ENCODE measurements at places on chromosomes 7 and 10.
A peak's percentile ranks its signal among the peaks of the same experiment; 100 is the strongest.

DNA sequence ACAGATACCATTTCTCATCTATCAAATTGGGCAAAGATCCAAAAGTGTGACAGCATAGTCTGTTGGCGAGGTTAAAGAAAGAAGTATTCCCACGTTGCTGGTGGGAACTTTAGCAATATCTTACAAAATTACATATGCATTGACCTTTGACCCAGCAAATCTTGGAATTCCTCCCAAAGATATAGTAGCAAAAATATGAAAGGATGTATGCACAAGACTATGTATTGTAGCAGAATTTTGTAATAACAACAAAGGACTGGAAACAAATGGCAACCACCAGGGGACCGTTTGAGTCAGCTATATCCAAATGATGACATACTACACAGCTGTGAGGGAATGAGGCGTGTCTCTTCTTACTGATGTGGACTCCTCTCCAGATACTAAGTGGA is 50.2 kb downstream of the KCNH2 start:
- no peak for DNase-seq

GRCh38 chr7:129652914-129653313 is 41.4 kb downstream of the NRF1 start:
- no peak for DNase-seq

DNA sequence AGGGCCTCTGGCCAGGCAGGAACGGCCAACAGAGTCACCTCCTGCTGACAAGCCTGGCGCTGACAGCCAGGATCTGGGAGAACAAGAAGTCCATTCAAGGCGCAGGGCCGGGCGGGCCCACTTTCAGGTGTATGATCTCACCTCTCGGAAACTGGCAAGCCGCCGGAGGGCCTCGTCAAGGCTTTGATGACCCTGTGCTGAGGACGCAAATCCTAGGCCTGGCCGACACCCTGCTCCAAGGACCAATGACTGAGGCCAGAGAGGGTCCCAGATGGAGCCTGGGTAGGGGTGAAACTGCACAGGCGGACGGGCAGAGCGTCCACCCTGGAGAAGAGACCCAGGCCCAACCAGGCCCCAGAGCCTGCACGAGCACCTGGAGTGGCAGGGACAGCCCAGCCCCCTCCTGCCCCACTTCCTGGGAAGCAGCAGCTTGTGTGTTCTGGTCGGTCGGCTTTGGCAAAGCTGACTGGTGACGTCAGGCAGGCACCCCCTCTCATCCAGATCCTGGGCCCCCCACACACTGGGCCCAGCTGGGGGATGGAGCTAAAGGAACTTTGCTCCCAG is 30.6 kb downstream of the MYL10 start:
- no peak for DNase-seq

DNA sequence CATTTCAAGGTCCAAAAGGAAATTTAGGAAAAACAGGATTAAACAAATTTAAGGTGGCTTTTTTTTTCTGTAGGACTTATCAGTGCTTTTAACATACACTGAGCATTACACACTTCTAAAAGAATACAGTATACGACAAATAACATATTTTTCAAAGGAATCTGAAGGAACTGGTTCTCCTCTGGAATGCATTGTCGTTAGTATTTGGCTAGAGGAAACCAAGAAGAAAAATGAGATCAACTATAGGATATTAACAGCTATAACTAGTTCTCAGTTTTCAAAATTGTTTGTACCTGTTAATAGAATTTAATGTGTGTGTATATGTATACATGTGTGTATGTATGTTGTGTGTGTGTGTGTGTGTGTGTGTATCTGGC is 50.1 kb upstream of the ADAM12 start:
- no peak for DNase-seq

DNA sequence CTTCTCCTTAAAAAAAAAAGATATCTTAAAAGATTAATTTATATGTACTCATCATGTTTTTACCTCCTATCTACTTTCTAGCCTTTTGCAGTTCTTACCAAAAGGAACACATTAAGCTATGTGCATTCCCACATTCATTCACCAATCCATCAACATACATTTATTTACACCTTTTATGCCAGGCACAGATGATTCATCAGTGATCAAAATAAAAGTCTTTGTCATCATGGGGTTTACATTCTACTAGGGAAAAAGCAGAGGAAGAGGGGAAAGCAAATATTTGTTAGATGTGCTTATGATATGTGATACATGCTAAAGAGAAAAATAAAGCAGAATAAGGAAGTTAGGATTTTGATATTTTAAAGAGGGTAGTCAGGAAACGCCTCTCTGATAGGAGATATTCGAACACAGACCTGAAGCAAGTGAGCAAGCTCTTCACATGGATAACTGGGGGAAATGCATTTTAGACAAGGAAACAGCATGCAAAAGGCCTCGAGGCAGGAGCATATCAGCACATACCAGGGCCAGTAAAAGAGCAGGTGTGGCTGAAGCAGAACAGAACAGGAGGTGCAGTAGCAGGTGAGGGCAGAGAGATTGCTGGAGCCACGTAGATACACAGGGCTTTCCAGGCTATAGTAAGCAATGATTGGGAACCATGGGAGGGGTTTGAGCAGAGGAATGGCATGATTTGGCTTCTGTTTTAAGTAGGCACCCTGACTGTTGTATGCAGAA is 67.4 kb downstream of the REEP3 start:
- DNase-seq = no peak

- DNase-seq = no peak
These were observed 639.3 kb upstream of the GALNT17 start for GRCh38 chr7:70492625-70493024.

- no peak for DNase-seq
These were observed 15.5 kb downstream of the CYP2C19 start for GRCh38 chr10:94777886-94778458.

- no peak for DNase-seq
These were observed 316.6 kb downstream of the KCNMA1 start for GRCh38 chr10:77320971-77321471.

GRCh38 chr7:117088623-117089194 is 135.4 kb downstream of the ST7 start:
- no peak for DNase-seq

GRCh38 chr10:78806681-78807221 is 262.0 kb upstream of the ZMIZ1 start:
- DNase-seq = no peak

GRCh38 chr10:101452593-101452992 is 98.6 kb downstream of the BTRC start:
- DNase-seq = no peak

DNA sequence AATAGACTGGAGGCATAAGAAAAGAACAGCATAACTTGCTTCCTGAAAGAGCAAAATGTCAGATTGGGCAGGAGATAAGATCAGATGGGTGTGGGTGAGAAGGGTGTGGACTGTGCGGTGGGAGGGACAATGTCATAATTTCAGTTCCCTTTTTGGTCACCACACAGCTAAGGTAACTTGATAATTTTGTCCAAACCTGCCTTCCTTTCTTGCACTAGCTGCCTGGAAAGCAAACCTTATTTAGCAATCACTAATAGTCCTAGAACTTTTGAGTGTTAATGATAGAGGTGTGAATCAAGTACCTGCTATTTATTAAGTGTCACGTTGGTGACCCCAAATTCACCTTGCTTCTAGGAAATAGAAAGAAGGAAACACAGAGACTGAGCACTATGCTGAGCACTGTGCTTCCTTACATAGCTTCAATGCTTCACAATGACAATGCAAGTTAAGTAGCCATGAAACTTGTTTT is 72.4 kb upstream of the SP4 start:
- no peak for DNase-seq

DNA sequence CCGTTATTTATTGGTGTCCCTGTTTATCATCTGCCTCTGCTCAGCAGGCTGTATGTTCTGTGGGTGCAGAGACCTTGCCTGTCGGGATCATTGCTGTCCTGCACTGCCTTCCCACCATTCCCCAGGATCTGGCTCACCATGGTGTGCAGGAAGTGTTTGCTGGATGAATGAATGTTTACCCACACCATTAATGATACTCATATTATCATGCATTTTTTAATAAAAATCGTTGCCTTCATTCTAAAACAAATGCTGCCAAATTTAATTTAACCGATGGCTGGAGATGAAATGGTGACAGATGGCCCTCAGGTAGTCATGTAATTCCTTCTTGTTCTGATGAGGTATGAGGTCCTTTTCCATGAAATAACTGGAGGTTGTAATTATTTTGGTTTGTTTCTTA is 22.5 kb downstream of the PLPP4 start:
- DNase-seq = no peak

GRCh38 chr10:51867956-51868355 is 168.6 kb upstream of the CSTF2T start:
- peak; percentile 20 for DNase-seq

DNA sequence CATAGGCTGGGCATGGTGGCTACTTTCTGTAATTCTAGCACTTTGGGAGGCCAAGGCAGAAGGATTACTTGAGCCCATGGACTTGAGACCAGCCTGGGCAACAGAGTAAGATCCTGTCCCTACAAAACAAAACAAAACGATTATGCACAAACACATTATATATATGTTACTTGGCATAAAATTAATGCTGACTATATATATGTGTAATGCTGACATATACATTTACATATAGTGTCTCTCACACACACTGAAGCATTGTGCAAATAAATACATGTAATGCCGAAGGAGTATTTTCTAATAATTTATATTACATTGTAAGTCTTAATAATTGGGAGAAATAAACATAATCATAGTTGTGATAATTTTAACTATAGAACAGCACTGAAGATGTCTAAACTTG is 621.8 kb upstream of the ZNF722 start:
- DNase-seq = no peak

DNA sequence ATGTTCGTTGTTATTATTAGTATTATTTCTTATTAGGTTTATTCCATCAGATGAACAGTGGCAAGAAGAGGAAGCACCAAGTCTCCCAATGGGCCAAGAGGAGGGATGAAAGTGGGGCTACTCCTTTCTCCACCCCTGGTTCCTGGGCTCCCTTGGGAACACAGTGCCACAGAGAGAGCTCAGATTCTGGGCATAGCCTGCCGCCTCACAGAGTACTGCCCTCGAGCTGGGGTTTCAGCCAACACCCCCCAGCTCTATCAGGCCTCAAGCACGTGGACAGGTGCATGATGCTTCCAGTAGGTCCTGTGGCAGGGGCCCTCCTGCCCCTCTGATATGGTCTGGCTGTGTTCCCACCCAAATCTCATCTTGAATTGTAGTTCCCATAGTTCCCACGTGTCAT is 103.6 kb upstream of the RNF32 start:
- no peak for DNase-seq

DNA sequence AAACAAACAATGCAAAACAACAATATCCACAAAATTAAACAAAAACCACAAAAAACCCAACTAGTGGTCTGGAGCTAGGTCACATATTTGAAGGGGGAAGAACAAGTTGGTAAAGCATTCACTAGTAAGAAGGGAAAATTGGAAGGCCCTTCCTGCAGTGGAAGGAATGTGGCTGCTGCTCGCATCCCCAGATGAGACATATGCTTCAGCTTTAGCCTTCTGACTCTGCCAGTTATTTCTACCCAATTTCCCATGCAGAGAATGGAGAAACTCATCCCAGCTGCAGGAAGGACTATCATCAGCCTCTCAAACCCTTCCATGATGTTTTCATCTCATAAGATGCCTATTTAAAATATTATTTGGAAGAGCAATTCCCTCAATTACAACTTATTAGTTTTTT is 176.6 kb downstream of the BMPER start:
- DNase-seq = no peak

DNA sequence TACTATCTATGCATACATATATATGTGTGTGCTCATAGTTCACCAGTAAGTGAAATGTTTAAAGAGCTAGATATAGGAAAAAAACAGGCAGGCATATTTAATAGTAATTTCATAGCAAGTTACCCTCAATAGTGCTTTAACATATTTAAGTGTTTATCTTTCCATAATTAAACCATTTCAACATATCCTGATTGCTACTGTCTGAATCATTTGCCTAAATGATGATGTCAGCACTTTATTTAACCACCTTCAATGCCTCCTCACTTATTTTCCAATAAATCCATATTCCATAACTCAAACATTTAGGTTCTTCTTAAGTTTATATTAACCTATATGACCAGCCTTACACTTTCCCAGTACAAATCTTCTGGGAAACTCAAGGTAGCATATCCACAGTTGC is 601.1 kb downstream of the ARL4A start:
- DNase-seq = no peak

DNA sequence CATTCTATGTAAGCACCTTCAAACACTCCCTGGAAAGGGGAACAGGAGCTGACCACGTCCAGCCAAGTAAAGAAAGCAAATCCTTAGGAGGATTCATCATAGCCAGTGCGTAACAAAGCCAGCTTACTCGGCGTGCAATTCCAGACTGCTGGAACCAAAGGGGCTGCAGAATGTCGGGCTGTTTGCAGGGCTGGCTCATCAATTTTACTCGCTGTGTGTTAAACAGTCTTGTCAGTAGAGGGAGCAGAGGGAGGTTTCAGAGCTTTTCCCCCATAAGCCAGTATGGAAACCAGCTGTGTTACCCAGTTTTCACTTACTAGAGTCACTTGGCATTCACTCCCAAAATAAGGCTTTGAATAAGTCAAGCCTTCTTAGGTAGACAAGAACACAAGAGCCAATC is 127.1 kb downstream of the KMT2E start:
- peak; percentile 46 for DNase-seq

- no peak for DNase-seq
These were observed 23.0 kb downstream of the ZFAND2A start for GRCh38 chr7:1136841-1137516.

- DNase-seq = no peak
These were observed 302.2 kb downstream of the ADARB2 start for GRCh38 chr10:1434912-1435692.

GRCh38 chr7:115274-115911 is 77.0 kb upstream of the FAM20C start:
- DNase-seq = peak; percentile 59

GRCh38 chr7:39676346-39676745 is 53.0 kb downstream of the RALA start:
- no peak for DNase-seq

DNA sequence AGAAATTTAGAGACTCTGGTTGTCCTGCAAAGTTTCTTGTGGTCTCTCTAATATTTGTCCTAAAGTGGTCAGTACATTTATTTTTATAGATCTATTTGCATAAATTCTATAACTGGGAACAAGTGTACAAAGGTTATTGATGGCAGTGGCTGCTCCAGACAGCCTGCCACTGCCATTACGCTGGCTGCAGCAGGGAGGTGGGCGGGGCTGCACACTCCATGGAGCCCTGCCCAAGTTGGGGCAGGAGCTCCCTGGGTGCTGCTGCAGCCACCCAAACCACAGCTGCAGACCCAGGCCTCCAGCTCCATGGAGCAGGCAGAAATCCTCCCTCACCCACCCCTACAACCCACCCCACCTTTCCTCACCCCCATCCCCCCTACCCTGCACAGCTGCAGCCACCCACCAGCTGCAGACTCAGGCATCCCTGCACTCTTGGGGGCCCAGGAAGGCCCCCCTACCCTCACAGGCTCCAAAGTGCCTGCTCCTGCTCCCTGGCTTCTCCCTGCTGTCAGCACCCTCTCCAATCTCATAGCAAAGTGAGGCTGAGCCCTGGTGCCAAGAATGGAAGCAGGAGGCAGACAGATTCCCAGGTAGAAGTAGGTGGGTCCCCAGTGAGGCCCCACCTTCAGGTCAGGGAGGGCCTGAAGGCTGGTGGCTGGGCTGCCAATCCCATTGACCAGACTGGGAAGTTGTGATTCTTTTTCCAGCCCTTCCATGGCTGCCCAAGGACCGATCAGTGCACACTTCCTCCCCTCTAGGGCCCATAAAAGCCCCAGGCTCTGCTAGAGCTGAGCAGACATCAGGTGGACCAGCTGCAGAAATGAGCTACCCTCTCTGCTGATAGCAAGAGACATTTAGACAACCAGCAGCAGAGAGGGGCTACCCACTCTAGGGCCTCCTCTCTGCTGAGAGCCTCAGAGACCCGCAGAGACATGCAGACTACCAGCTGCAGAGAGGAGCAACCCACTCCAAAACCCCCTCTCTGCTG is 4.8 kb upstream of the CYP3A43 start:
- no peak for DNase-seq

Measured in globus pallidus (tissue), 1 donor.